ENCODE measurements at places on chromosomes 11 and 22. TPM values are rescaled to one million over a fixed set of nuclear protein-coding genes. Genes with fewer than 3 reads are reported as not detected.

Gene OVOL1
- not detected for total RNA-seq

Gene LRRC56
- total RNA-seq, result 0.87 TPM

Gene LARGE1
- total RNA-seq, result 4.4 TPM

Gene PPP6R2
- 9.4 TPM for total RNA-seq

Gene OR51I1
- total RNA-seq, result not detected

Gene SLCO2B1
- 4.0 TPM for total RNA-seq

Gene OR56B4
- not detected for total RNA-seq
